ENCODE measurements at places on chromosomes 1 and 21. TPM values are rescaled to one million over a fixed set of nuclear protein-coding genes. Genes with fewer than 3 reads are reported as not detected.
A peak's percentile ranks its signal among the peaks of the same experiment; 100 is the strongest.

The MYOM3 gene
- polyA plus RNA-seq: 122 TPM

The CRP gene
- polyA plus RNA-seq: 0.04 TPM

The PUSL1 gene
- polyA plus RNA-seq: 9.0 TPM

The SPEN gene
- polyA plus RNA-seq: 13.0 TPM

The OR2T1 gene
- polyA plus RNA-seq: not detected

The SLAMF1 gene
- polyA plus RNA-seq: 0.04 TPM

The DNAJC28 gene
- 2.9 TPM for polyA plus RNA-seq

The ACKR1 gene
- polyA plus RNA-seq: 11.8 TPM

The SERTAD4 gene
- 0.12 TPM for polyA plus RNA-seq

The RIPPLY3 gene
- polyA plus RNA-seq: not detected

The NEGR1 gene
- 1.3 TPM for polyA plus RNA-seq

The FCRL2 gene
- polyA plus RNA-seq: 0.03 TPM

DNA sequence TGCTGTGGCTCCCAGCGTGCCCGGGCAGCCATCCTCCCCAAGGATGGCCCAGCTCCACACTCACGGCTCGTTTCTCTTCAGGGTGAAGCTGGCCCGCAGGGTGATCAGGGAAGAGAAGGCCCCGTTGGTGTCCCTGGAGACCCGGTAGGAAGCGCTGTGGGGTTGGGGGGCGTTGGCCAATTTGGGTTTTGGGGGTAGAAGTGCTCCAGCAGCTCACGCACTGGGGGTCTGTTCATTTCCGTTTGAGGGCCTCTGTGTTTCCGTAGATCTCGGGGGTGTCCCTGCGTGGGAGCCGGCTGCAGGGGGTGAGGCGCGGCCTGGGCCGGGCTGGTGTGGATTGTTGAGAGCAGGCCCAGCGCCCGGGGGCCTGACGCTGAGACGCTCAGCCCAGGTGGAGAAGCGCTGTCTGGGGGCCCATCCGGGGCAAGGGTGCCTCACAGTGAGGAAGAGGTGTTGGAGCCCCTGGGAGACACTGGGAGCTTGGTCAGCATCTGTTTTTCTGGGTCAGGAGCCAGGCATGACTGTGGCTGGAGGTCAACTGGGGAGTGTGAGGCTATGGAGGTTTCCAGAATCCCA lies 12.6 kb downstream of the COL6A1 start:
- DNase-seq: peak; percentile 53

DNA sequence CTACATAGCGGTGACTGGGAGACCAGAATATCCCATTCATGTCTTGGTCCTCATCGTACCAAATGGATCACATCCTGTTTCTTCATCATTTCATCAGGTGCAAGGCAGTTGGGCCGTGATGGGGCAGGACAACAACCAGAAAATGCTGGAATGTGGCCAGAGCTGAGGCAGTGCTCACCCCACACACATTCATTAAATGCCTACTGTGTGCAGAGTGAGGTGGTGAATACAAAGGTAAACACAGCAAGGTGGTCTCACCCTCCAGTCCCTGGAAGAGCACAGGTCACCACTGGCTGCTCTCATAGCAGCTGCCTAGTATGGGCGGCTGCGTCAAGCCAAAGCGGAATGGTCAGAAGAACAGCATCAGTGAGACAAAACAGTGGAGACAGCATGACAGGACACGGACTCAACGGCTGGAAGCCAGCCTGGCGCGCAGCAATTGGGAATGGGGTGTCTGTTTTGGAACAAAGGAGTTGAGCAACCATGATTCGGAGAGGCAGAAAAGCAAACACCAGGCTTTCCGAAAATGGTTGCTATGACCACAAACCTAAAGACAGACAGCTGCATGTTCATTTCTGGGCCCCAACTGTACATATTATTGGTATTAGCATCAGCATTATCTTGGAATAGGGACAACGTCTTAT lies 5.6 kb upstream of the ADAMTSL4 start:
- DNase-seq: peak; percentile 82

DNA sequence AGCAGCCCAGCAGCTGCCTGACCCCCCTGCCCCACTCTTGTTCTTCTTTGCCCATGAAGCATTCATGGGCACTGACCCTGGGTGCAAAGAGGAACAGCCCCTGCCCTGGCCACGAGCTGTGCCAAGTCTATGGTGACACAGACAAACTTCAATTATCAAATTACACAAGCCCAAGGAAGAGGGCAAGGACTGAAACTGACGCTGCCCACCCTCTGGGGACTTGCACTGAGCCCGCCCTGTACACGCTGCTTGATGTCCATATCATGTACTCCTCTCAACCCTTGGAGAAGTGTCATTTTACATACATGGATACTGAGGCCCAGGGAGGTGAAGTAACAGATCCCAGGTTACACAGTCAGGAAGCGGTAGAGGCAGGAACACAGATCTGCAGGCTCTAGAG lies 32.1 kb downstream of the NKAIN1 start:
- DNase-seq: no peak

GRCh38 chr1:243798726-243799125 lies 51.3 kb downstream of the AKT3 start:
- DNase-seq: no peak

DNA sequence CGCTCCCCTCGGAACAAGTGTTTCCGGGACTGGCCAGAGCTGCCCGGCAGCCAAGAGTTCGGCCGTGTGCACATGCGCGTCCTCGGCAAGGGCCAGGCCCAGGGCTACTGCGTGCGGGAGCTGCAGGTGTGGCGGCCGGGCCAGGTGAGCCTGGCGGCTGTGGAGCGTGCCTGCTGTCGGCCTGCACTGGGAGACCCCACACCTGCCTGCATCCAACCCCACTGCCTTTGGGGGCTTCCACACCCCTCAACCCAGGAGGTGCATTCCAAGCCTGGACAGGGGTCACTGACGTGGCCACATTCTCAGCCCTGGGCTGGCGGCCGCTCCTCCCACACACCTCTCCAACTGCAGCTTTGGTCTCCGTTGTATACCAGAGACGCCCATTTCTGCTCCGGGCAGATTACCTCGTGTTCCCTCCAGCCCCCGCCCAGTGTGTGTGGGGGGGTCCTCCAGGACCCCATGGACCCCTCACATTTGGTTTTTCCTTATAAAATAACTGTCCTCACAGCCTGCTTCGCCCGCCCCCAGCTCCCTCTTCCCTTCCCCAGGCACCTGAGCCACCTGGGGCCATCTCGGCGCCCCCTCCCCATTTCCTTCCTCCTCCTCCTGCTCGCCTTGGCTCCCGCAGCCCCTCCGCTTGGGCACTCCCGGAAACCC lies 6.1 kb downstream of the RNF223 start:
- no peak for DNase-seq

- no peak for DNase-seq
Measured at GRCh38 chr1:63795455-63795854, 21.6 kb downstream of the ROR1 start.

DNA sequence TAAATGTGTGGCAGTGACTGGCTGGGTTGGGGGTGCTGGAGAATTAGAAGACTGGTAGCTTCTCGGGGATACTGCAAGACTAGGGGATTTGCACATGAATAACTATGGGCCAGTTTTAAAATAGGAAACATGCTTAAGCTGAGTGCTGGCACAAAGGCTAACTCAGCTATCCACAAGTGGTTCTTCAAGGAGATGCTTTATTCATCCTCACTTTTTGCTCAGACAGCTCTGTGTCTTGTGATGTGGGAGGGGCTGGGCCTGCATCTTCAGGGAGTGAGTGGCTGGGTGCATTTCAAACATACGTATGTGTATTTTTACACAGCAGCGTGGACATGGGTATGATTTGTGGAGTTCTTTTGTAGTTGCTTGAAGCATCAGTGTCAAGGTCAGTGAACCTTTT lies 2.3 kb downstream of the COQ8A start:
- no peak for DNase-seq

DNA sequence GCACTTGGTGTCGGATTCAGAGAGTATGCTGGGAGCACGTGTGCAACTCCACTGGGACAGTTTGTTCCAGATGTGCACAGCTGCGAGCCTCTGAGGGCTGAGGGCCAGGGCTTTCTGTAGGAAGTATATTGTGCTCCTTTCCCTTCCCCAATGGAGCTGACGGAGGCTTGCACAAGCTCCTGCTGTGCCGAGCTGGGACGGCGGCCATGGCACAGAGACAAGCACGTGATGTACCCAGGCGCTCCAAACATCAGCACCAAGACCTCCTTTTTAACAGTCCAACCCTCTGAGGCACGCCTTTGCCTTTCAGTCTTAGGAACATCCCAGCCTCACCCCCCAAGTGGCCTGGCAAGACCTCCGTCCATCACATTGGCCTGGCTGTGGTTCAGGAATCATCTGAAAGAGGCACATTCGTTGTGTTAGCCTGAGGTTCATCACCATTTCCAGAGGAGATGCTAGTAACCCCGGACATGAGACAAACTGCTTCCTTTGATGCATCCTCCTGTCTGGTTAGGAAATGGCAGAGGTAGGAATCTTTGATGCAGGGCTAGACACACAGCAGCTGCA lies 339.2 kb upstream of the KAZN start:
- DNase-seq: peak; percentile 89

DNA sequence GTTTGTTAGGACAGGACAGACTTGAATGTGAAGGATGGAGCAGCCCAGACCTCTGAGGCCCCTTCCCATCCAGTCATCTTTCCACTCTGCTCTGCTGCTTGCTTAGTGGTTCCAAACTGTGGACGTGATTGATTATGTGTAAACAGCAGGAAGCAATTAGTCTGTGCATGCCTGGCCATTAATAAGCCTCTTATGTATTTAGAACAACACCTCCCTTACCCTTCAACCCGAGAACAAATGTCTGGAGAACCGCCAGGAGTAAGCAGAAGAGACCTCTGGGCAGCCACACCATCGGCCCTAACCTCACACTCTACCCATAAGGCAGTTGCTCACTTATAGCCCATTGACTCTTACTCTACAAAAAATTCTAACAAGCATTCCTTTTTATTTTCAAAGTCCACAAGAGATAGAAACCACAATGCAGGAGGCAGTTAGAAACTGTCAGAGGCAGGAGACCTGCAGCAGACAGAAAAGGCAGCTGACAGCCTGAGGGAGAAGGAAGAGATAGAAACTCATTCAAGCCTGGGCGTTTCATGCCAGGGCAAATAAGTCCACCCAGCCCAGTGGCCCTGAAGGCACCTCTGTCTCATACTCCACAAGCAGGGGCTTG lies 5.8 kb upstream of the EPHA8 start:
- no peak for DNase-seq

DNA sequence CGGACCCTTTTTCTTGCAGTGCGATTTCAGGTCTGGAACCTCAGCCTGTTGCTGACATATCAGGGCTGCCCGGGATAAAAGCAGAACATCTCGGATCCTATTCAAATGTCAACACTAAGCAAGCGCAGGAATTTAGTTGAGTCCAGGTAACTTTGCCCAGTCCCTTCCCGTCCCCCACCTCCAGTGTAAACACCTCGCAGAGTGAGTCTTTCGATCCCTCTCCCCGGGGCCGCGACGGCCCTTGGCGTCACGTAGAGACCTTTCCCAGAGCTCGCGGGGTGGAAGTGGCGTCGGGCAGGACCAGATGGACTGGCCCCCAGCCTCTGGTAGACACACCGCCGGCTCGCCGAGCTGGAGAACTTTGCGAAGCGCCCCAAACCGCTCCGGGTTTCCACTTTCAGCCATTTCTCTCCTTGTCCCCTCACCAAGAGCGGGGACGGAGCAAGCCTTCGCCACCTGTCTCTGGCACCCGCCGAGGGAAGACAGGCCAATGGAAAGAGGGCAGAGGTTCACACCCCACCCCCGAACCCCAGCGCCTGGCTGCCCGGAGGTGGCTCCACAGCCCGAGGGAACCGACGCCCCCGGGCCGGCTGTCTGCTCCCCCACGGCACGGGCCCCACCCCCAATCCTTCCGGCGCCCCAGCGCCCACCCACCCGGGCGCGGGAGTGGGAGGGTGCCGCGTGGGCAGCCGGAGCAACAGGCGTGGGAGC lies 570 bp downstream of the KCND3 start:
- peak; percentile 63 for DNase-seq

DNA sequence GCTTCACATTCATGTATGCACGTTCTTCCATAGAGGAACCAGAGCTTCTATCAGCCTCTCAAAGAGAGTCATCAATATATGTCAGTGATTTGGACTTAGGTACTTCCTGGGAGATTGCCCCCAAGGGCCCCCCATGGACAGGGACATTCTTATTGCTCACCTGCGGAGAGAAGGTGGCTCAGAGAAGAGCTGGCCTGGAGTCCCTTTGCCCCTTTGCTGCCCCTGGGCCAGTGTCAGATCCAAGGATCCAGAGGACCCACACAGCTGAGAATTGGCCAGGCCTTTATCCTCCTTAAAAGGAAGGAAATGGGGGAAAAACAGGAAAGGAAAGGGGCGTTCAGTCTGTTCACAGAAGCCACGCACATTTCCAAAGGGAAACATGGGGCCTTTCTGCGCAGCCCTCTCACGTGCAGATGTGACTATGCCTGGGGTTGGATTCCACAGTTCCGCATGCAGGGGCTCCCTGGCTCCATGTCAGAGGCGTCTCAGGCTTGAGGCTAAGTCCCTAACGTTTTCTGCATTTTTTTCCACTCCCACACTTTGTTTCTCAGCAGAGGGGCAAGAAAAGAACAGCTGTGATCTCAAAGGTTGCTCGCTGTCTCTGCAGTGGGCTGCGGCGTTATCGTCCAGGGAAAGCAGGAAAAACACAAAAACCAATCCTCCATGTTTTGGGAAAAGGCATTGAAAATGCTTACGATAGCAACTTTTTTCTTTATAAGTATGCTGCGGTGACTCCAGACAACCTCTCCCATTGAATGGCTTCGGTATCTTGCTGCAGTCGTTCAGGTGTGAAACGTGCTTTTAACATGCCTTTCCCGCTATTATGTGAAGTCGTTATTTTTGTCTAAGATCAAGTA lies 5.9 kb downstream of the C1orf226 start:
- DNase-seq: no peak

DNA sequence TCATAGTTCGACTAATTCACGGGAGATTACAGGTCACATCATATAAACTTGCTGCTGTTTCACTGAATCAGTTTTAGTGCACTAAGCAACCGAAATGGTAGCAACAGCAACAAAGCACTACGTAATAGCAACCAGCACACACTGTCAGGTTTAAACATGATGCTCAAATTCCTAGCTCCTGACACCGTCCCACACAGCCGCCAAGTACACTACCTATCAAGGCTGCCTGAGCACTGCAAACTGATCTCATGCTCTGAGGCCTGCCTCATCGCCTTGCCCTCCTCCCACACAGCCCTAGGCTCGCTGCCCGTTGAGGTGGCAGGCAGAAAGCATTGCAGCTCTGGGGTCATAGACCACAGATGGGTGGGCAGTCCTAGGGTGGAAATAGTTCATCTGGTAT lies 12.4 kb downstream of the LAMC2 start:
- DNase-seq: peak; percentile 70

DNA sequence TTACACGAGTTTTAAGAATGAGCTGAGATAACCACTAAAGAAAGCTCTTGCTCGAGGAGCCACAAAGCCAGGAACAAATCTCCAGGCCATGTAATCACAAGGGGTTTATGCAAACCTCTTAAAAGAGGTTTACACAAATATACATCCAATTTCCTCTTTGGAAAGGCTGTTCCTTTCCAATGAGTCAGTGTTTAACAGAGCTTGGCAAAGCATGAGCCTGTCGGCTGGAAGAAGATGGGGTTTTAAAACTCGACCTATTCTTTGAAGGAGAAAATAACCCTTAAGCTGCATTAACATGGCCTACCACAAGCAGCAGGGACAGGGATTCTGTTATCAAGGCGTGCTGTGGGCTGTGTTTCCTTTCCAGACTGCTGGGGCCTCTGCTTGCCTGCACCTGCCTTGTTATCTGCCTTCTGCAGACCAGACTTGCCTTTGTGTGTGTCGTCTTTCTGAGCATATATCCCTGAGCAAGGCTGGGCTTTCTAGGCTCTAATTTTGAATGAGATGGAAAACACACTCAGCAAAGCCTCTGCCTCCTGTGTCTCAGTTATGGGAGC lies 40.6 kb upstream of the CYP2J2 start:
- no peak for DNase-seq

- no peak for DNase-seq
Measured at GRCh38 chr1:39427374-39427773, 64.1 kb upstream of the BMP8A start.

Data from psoas muscle (tissue), 8 donors.